ENCODE measurements at places on chromosomes 3 and 15.

DNA sequence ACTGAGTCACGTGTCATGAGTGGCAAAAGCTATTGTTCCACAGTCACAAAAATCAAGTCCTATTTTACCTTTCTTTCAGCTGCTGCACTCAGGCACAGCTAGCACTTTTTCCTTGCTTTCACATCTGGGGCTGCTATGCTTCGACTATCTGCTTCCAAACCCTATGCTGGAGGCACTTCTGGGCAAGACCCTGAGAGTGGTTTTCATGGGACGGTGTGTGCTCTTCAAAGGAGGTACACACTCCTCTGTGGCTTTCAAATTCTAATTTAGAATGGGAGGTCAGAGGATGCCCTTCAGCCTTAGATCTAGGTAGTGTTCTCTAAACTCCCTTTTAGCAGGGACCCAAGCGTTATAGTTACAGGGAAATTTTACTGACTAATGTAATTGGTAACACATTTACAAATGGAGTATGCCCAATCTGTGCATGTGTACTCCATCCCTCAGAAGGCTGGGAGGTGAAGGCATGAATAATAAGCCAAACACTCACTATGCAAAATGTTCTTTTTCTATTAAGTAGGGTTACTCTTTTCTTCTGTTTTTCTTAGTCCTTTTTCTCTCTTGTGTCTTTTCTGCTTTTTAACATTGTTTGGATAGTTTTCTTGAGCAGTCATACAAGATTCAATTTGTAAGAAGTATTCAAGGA is 188.3 kb downstream of the LSAMP start:
- no peak for DNase-seq

GRCh38 chr15:95298729-95299128 is 1031.8 kb upstream of the NR2F2 start:
- no peak for DNase-seq

- DNase-seq = no peak
Measured at GRCh38 chr15:78104566-78105475, 12.5 kb downstream of the SH2D7 start.

GRCh38 chr3:28124882-28125281 is 116.5 kb upstream of the CMC1 start:
- no peak for DNase-seq

DNA sequence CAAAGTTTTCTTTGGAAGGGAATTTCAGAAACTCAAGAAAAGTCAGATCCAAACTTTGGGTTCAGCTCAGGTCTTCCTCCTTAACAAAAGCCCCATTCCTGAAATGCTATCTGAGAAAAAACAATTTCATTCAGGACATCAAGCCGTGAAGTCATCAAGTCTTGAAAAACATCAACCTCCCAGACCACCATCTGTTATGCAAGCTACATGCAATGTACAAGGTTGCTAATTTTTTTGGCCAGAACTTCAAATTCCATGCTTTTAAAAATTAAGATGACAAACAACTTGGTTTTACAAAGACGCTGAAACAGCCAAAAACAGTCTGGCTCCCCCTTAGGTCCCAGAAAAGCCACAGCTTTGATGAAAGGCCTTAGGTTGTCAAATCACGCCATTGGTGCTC is 53.9 kb upstream of the WNT5A start:
- DNase-seq = no peak

GRCh38 chr3:71563827-71564226 is 19.7 kb downstream of the FOXP1 start:
- DNase-seq = no peak

DNA sequence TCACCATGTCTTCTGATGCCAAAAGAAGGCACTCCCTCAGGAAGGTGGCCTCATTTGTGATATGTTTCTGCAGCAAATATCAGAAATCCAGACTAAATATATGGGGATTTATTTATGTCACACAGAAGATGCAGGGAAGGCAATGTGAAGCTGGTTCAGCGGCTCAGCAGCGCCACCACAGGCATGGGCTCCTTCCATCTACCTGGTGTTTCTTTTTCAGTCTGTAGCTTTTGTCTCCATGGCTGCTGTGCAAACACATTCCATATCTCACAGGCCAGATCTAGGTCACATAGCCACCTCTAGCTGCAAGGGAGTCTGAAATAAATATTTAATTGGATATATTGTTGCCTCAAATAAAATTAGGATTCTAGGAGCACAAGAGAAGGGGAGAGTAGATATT is 502.1 kb upstream of the IL12A start:
- DNase-seq = no peak

DNA sequence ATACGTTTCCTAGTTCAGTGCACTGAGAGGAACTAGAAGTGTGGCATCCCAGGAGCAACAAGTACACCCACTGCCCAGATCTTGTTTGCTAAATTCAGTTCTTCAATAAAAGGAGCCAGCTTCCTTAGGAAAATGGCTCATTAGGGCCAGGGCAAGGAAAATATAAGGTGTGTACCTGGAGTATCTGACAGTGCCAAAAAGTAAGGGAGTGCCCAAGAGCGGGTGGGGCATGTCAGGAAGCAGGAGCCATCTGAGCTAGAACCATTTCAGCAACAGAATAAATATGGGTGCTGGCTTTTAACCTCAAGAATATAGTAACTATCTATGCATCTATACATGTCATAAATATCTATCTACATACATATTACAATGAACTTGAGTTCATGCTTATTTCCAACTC is 44.1 kb downstream of the SLC41A3 start:
- DNase-seq = no peak

GRCh38 chr3:48364840-48365239 is 7.2 kb upstream of the FBXW12 start:
- no peak for DNase-seq

DNA sequence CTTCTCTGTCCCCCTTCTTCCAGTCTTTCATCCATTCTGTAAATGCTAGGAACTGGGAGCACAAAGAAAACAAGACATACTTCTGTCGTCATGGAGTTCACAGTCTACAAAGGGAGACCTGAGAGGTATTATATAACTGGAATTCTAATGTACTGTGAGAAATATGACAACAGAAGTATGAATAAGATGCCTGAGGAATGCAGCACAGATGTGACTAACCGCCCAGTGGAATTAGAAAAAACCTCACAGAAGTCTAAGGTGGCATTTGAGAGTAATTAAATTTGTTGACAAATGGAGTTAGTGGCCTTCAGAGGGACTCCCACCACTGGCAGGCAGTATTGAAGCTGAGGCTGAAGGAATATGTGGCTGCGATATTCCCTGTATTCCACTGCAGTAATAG is 168.5 kb upstream of the FAM3D start:
- DNase-seq = no peak

Measured in ureter (tissue), 1 donor.